Activated T-cell treated with anti-CD3 and anti-CD28 coated beads, Interleukin-2, amount 50 U/mL, for 72 hours (primary cell): ENCODE measurements at places on chromosomes 6 and 20.

- no peak for DNase-seq
These were observed 42.6 kb downstream of the OSTM1 start for GRCh38 chr6:108031968-108032367.

DNA sequence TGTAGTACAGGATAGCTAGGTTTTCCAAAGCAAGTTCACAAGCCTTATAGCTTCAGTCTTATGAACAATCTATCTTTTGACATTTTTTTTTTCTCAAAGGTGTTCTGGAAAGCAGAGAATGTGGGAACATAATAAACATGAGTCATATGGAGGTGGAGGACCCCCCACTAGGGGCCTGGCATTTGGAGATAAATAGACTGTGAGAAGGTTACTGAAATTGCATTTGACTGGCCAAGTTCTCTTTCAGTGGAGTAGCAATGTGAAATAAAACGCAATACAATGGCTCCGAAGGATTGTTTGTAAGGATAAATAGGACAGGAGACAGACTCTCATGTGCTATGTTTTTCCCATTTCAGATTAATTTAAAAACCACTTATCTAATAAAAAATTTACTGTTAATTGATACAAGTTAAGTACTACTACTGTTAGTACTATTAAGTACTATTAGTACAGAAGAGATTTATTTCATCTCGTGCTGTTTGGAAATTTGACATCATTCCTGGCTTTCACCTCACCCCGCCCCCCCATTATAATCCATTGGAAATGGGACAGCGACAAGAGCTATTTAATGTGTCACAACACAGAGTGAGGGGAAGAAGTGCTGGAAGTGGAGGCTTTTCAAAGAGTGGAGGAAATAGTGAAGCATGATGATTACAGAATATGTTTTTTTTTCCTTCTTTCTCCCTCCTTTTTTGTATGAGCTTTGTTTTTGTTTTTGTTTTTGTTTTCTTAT, 122.6 kb upstream of the ID4 start:
- DNase-seq = no peak

DNA sequence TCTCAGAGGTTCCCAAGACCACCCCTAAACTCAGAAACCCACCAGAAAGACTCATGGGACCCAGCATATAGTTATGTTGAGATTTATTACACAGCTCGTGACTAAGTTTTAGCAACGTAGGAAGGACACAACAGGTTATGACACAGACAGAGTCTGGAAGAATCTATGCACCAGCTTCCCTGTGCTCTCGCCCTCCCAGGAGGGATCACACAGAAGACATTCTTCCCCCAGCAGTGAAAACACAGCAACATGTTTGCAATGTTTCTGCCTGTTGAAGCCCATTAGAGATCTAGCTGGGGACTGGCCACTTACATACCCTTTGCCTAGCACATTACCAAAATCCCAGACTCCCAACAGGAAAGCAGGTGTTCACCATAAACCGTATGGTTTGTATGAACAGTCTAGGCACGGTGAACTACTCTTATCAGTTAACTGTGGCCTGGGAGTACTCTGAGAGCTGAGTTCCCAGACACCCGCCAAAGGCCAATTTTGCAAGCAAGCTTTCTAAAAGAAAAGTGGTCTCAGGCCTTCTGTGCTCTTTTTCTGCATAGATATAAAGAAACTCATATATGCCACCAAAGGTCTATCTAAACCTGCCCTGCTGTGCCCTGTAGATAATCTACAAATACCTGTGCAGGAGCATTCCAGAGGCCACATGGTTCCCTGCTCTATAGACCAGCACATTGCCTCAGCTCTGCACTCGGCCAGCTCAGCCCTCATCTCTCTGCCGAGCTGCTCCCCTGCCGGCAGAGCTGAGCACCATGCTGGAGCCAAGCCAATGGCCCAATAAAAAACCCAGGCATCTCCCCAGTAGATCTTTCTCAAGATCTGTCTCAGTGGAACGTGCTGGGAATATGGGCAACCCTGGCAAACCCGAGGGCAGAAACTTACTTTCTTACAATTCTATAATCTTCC, 69.6 kb upstream of the SMIM28 start:
- DNase-seq = no peak

DNA sequence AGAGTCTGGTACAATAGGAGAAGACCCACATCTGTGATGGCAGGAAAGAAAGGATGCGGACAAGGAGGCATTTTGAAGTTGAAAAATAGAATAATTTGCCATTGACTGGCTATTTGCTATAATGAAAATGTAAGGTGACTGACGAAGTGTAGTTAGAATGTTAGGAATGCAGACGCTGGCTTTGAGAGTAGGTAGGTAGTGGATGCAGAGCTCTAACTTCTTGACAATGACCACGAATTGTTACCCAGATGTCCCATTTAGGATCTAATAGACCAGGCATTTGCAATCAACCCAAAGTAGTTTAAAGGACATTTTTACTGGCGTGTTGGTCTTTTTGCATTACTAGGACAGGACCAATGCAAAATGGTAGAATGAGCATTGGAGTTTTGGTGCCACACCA, 14.2 kb downstream of the MLIP start:
- no peak for DNase-seq

DNA sequence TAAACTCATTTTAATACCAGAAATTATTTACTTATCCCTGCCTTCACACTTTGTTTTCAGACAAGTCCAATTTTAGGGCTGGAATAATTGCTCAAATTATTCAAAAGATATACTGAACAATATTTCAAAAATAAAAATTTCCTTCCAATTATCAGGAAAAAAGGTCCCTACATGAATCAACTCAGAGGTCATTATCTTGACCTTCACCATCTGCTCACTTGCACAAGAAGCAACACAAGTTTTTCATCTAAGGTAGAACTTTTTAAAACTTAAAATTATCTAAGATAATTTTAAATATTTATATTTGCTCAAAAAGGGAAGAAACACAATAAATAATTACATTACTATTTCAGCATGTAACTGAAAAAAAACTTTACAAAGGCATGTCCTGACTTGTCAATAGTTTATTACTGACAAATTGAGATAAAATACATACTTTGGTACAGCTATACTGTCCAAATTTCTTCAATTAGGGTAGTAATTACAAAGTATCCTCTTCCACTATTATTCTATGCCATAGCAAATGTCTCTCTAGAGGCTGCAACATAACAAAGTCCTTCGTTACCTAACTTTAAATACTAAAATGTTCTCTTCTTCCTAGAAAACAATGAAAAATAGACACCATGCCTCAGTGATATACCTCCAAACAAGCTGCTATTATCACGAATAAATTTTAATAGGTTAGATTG, 2.4 kb downstream of the CEP85L start:
- no peak for DNase-seq

DNA sequence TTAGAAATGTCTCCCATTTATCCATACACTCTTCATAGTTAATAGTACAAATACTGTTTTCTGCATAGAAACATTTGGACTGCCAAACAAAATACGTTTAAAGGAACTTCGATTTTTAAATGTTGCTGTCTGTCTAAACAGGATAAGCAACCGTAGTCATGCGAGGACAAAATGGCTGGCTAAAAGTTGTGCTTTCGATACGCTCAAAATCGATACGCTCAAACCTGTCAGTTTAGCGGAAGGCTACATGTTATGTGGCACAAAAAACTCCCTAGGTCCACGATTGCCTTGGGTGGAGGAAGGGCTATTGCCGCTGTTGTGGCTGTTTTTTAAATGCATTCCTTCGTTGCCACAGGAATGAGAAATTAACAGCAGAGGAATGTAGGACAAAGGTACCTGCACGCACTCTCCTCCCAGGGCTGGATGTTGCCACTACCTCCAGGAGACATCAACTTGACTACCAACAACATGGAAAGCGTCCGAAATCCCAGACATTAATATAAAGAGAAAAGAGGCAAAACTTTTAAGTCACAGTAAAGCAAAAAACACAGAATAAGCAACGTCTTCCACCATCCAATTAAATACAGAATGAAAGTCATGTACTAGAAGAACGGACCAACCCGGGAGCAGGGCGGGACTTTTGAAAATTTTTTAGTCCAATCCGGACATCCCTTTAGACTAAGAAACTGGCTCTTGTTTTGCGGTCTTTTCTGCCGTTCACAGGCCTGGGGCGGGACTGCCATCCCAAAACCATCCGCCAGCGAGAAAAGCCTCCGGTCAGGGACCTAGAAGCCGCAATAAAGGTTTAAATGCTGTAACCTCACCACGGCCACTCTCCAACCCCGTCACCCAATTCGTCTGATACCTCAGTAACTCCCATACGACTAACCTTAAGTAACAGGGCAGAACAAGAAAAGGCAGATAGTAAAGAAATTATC, 32.2 kb upstream of the HFE start:
- peak; percentile 88 for DNase-seq

GRCh38 chr20:1934156-1934555, 38.9 kb downstream of the SIRPA start:
- DNase-seq = no peak

- no peak for DNase-seq
These were observed 293.5 kb downstream of the SMOC2 start for GRCh38 chr6:168734523-168734922.

- DNase-seq = no peak
These were observed 24.5 kb downstream of the KIF3B start for GRCh38 chr20:32301719-32302506.

GRCh38 chr20:40960521-40960956, 68.1 kb upstream of the TOP1 start:
- no peak for DNase-seq

DNA sequence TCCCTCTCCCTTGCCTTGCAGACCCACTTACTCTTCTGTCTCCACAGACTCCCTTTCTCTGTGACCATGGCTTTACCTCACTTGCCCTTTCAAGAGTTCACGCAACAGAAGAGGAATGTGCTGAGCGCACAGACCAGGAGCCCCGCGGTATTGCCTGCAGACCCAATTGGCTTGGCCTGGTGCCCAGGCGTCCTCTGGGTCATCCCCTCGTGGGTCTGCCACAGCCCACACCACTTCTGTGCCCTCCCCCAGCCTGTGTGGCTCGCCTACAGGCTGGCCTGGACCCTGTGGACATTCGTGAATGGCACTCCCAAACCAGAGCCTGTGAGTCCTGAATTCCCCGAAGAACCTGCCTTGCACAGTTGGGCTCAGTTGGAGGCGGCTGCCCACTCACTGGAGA, 15.3 kb upstream of the NINL start:
- DNase-seq = no peak

DNA sequence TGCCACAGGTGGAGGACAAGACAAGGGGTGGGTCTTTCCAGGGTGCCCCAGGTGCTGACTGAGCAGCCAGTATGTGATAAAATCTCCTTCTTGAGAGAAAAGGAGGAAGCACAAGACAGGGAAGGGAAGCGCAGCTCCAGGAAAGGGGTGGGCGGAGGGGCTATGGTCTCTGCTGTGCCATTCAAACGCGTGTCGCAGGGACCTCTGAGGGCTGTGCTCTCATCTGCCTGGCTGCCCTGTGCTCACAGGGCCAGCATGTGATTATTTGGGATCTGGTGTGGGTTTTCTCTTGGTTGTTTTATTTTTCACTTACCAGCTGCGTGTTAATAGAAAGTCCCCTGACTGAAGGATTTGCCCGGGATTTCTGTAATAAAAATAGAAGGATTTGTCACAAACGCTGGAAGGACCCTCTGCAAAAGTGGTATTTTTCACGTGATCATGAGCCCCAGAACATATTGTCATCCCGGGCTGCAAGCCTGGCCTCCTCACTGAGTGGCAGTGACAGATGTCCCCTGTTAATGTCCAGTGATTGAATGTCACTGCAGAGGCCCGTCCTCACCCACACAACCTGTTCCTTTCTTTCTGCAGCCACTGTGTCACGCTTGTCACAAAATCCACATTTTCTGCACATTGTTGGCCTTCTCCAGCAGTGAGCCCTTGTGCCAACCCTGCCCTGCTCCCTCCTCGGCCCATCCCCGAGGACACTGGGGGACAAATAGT, 35.0 kb upstream of the VSX1 start:
- no peak for DNase-seq
